ENCODE measurements at places on chromosomes 3 and 15.

DNA sequence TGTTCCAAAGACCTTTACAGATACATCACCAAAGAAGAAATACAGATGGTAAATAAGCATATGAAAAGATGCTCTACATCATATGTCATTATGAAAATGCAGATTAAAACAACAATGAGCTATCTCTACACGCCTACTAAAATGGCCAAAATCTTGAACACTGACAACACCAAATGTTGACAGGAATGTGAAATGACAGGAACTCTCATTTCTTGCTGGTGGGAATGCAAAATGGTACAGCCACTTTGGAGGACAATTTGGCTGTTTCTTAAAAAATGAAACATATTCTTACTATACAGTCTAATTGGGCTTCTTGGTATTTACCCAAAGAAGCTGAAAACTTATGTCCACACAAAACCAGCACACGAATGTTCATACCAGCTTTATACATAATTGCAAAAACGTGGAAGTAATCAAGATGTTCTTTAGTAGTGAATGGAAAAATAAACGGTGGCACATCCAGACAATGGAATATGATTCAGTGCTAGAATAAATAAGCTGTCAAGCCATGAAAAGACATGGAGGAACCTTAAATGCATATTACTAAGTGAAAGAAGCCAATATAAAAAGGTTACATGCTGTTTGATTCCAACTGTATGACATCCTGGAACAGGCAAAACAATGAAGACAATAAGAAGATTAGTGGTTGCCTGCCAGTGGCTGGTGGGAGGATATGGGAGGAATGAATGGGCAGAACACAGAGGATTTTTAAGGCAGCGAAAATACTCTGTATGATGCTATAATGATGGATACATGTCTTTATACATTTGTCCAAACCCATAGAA, 81.3 kb upstream of the NEDD4 start:
- no peak for DNase-seq

DNA sequence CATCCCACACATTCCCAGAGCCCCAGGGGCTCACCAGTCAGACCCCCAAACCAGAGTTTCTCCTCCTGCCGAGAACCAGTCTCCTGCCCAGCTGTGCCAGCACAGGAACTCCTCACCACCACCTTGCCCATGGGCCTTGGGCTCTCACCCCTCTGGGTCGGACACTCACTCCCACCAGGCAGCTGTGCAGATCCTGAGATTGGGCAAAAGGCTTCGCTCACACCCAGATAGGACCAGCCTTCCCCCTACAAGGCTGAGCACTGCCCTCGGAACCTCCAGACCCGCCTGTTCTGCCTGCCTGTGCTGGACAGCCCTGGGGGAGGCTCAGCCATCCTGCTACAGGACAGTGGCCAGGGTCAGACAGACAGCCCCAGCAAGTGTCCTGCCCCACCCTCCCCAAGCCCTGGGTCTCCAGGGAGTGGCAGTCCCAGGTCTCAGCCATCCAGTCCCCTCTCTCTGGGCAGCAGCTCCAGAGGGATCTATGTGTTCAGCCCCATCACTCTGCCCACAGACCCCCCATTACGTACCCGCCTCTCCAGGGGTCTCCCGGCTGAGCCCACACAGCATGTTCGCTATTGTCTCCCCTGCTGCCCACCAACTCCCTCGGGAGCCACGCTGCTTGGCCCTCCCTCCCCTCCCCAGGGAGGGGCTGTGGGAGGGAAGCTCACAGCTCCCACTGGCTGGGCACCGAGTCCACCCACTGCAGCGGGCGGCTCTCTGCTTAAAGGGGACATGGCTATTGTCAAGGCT, at the start of gene GRIP2:
Gene GRIP2, minus strand, starts transcription at position 601 of the 750 bp plus-strand sequence. Its CDS starts 34 bp downstream, at position 567.
- no peak for DNase-seq

DNA sequence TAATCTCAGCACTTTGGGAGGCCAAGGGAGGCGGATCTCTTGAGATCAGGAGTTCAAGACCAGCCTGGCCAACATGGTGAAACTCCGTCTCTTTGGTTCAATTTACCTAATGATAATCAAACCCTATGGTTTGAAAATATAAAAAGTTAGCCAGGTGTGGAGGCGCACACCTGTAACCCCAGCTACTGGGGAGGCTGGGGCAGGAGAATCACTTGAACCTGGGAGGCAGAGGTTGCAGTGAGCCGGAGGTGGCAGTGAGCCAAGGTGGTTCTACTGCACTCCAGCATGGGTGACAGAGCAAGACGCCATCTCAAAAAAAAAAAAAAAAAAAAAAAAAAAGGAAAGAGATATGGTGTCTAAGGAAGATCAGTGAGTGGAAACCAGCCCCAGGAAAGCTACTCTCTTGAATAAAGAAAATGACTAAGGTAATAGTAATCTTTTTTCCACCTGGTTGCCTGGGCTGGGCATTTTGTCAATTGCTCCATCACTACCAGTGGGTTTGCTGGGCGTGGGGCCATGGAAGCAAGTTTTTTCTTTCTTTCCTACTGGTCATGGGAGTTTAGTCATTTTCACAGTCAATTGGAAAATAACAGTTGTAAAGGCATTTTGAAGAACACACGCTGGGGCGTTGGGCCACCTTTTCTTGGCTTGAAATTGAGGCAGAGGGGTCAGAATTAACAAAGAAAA, 387.6 kb upstream of the RGMA start:
- DNase-seq: no peak

DNA sequence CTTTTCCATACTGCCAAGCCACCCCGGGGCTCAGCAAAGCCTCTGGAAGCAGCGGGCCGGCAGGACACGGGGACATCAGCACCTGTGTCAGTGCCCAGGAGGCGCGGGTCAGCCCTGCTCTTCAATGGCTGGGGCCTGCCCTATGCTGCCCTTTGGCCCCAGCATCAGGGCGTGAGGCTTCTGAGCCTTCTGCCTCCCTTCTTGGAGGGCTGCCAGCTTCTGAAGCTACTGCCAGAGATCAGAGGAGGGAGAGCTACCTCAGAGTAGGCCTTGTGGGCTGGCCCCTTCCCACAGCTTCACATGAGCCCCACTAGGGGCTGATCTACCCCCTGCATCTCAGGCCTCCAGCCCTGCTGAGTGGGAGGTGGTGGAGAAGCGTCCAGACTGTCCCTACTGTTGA, 13.0 kb upstream of the TMEM115 start:
- DNase-seq: no peak

GRCh38 chr15:95429345-95429744, 901.2 kb upstream of the NR2F2 start:
- DNase-seq: no peak

DNA sequence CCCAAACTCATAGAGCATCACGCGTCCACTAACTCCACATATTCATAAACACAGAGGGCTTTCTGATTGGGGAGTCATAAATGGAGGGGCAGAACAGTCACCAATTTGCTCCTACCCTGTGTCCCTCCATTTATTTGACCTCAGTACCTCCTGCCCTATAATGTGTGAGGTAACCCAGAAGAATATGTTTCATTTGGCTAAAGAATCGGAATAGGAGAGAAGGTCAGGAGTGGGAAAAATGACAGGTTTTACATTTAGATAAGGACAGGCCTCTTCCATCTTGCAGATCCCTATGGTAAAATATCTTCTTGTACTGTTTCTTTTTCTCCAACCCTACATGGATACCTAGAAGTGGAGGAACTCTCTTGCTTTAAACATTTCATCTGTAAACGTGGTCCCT, 578.0 kb downstream of the TUSC7 start:
- DNase-seq: no peak

DNA sequence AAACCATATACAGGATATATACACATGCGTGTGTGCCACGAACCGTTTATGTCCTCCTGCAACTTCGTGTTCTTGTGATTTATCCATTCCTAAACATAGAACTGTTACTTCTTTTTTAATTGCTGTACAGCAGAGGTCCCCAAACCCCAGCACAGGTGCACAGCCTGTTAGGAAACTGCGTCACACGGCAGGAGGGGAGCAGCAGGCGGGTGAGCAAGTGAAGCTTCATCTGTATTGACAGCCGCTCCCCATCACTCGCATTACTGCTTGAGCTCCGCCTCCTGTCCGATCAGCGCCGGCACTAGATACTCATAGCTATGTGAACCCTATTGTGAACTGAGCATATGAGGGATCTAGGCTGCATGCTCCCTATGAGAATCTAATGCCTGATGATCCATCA, 34.9 kb upstream of the NRROS start:
- no peak for DNase-seq

DNA sequence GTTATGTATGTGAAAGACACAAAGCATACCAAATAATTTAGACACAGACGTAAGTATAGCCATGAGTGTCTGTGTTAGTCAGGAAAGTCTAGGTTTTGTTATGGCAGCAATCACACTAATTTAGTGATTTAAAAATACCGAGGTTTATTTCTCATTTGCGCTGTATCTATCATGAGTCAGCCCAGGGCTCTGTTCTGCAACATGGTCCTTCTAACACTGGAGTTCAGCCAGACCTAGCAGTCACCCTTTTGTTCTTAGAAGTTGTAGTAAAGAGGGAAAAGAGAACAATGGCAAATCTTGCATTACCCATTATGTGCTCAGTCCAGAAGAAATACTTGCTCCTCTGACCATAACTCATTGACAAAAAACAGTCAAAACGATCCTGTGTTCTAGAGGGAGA, 311.5 kb downstream of the NLGN1 start:
- no peak for DNase-seq

DNA sequence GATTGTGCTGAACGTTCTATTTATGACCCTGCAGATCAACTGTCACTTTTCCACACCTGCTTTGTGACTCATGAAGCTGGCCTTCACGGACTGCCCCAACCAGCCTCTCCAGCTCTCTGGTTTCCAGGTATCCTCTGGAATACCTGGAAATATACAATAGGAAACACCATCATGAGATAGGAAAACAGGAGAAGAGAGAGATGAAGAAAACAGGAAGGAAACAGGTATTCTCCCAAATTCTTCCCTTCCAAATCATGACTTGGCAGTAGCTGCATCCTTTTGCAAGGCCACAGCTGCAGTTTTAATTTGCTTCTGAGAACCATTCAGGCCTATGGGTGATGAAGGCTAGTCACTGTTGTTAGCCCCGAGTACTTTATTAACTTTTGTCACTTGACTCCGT, 909.1 kb downstream of the EPHA3 start:
- DNase-seq: no peak

GRCh38 chr3:154904328-154904727, 175.8 kb upstream of the MME start:
- DNase-seq: peak; percentile 1

- no peak for DNase-seq
Observed at GRCh38 chr3:14765060-14765400, 53.7 kb upstream of the FGD5 start.

DNA sequence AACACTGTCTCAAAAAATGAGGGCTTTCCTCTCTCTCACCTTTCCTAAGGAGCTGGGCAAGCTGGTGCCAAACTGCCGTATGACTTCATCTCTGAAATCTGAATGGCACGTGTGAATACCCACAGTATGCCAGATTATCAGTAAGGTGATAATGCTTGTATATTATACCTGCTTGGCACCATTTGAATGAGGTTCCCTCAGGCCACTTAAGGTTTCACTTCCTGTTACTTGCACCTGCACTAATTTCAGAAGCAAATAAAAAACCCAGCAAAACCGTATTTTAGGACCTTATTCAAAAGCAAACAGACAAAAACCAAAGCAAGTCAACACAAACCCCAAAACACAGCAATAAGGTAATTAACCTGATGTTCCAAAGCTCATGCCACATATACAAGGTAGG, 19.7 kb downstream of the FOXP1 start:
- DNase-seq: peak; percentile 52

DNA sequence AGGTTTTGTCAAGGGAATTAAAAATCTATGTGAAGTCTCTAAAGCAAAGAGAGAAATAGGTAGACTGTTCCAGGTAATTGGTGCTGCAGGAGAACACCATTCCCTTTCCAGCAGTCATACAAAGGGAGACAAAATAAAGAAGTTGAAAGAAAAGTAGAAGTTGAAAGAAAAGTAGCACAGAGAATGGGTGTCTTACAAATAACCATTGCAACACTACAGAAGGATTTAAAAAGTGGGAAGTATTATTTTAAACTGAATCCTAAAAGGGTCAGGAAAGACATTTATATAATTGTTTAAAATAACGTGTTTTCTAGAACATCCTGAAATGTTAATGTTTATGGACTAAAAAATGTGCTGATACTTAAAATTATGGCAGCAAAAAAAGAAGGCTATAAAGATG, 223.8 kb downstream of the RSRC1 start:
- no peak for DNase-seq

- no peak for DNase-seq
Observed at GRCh38 chr3:20776286-20776685, 590.3 kb upstream of the SGO1 start.

GRCh38 chr15:77430213-77430612, 9.5 kb downstream of the HMG20A start:
- DNase-seq: no peak

DNA sequence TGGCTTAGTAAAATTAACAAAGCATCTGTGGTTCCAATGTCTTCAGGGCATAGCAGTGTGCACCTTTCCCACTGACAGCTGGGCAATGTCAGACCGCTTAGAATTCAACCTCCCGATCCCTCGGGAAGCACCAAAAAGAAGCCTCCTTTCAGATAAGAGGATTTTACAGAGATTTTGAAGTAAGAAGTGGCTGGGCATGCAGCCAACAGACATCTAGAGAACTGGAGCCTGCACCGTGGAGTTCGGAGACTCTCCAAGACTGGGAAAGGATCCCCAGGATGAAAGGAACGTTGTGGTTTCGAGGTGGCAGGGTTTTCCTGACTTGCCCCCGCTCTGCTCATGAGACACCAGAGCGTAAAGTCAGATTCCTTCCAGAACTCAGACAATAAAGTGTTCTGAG, 5.3 kb downstream of the FAM174B start:
- DNase-seq: no peak

DNA sequence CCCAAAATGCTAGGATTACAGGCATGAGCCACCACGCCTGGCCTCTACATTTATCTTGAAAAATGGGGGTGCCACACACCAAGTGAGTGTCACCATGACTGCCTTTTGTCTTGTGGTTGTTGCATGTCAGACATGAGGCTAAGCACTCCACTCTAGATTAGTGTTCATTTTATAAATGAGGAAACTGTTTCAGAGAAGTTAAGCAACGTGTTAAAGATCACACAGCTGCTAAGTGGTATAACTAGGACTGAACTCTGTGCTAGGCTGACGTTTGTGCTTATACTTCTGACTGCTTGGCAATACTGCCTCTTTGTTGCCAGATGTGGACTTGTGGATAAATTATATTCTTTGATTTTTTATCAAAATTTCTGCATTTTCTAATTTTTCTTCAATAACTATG, 50.8 kb upstream of the SMAD6 start:
- no peak for DNase-seq

DNA sequence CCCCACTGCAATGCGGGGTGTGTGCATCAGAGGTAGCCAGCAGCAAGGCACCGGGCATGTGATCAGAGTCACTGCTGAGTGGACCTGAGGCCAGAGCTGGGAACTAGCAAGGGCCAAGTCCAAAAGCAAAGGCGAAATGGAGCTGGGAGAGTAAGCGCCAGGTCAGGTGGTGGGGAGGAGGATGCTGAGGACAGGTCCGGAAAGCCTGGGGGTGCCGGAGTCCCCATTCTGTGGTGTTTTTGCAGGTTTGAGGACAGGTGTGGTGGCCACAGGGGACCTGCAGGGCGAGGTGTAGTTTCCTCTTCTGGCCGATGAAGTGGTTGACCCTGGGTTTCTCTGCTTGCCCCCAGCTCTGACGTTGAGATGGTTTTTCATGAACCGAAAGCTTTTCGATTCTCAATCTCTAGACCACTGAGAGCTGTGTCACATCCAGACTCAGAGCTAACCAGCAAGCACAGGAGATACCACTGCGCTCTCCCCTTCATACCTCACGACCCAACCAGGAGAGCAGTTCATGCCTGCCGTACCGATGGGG, 35.0 kb upstream of the HES1 start:
- DNase-seq: no peak

Data from NCI-H2029 (cell line).